ENCODE measurements at places on chromosomes 6 and 20.
A peak's percentile ranks its signal among the peaks of the same experiment; 100 is the strongest.

DNA sequence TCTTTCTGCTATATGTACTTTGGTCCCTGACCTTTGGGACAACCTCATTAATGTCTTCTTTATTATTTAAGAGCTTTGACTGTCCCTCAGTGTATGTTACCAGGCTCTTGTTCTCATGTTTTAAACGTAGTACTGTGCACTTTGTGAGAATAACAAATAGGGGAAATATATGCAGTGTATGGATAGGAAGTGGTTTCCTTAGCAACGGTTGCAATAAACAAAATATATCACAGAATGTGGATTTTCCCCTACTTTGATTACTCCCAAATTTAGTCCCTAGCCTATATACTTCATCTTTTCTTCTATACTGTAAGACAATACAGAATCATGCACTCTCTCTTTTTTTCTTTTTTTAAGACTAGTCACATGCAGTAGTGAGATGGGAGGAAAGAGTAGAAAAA is 123.8 kb upstream of the AKIRIN2 start:
- no peak for DNase-seq

- no peak for DNase-seq
Observed at GRCh38 chr6:119233312-119233984, 116.1 kb downstream of the MAN1A1 start.

- DNase-seq: no peak
Observed at GRCh38 chr6:43733471-43734293, 36.3 kb upstream of the VEGFA start.

DNA sequence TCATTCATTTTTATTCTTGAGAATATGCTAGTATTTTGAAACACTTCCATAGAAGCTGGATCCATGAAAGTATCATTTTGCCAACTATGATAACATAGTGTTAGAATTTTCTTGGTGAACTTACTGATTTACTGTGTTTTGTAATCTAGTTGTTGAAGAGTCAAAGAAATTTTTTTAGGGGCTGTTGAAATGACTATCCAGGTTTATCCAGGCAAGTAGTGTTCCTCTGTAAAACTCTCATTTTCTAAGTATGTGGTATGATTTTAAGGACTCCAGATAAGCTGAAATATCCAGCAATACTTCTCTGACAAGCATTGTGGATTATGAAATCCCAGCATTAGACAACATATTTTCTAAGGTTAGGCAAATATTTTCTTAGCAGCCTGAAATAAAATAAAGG is 95.9 kb downstream of the GRIK2 start:
- DNase-seq: no peak

DNA sequence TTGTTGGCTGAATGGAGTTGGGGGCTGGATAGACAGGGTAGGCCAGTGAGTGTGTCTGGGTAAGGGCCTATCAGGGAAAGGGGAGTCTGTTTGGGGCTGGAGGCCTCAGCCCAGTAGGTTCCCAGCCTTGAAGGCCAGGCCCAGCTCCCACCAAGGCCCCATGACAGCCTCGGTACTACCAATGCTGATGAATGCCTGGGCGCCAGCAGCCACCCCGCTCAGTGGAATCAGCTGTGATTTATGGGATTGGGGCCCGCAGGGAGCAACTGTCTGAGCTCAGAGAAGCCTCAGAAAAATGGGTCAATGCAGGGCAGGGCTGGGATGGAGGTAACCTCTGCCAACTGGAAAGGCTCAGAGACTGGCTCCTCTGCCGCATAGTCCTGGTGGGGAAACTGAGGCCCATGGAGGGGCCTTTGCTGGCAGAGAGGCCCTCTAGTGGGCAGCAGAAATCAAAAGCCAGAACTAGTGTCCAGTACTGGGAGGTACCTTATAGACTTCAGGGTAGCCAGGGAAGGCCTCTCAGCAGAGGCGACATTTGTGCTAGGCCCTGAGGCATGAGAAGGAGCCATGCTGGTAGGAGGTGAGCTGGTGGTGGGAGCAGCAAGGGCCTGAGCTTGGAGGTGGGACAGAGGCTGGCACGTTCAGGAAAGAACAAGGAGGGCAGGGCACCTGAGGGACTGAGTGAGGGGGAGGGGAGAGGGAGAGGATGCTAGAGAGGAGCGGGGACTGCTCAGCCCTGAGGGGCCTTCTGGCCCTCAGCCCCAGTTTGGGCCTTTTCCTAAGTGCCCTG is 36.4 kb downstream of the DLGAP4 start:
- DNase-seq: no peak

DNA sequence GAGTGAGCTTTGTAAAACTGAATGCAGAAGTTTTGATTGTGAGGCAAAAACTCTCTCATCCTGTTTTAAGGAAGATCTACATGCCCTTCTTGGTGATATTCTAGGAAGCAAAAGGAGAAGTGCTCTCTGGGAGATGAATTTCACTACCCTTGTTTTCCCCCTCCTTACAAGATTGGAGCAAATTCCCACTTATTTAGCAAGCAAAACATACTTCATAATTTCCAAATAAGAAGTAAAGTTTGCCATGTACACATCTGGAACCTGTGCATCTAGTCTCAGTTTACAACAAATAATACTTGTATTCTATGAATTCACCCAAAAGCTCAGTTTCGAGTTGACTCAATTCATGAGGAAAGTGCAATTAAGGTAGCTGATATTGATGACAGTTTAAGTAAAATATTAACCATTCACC is 27.6 kb upstream of the IFNGR1 start:
- no peak for DNase-seq

DNA sequence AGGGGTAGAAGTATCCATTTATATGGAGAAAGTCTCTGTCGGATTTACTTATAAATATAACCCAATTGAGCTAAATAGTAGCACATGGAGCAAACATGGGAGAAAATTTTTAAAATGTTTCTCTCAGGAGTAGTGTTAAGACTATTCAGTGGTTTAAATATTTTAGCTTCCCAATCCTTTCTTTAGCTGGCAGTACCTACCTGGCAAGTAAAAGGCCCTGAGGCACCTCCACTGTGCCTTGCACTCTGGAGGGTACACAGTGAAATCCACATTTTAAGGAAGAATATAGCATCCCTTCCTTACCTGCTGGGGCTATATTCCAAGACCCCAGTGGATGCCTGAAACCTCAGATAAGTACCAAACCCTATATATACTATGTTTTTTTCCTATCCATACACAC is 124.2 kb downstream of the KLHL32 start:
- no peak for DNase-seq

- no peak for DNase-seq
Observed at GRCh38 chr6:167538746-167539145, 213.9 kb downstream of the TTLL2 start.

DNA sequence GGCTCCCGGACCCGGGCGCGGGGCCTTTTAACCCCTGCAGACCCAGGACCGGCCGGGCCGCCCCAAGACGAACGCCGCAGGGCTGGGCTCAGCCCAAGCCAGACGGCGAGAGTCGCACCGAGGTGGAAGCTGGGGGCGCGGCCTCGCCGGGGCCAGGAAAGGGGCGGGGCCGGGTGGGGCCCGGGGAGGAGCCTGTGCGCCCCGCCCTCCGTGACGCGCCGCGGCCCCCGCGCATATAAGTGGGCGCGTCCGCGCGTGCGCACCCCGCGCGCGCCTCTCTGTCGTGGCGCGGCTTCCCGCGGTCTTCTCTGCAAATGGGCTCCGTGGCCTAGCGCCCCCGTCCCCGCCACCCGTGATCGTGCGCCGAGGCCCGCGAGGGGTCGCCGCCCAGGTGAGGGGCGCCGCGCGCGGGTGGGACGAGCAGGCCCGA is at the start of gene PPDPF:
Gene PPDPF (plus strand): TSS at position 262 of the 430 bp plus-strand sequence. CDS start 544 bp downstream, outside the sequence.
- DNase-seq: no peak

DNA sequence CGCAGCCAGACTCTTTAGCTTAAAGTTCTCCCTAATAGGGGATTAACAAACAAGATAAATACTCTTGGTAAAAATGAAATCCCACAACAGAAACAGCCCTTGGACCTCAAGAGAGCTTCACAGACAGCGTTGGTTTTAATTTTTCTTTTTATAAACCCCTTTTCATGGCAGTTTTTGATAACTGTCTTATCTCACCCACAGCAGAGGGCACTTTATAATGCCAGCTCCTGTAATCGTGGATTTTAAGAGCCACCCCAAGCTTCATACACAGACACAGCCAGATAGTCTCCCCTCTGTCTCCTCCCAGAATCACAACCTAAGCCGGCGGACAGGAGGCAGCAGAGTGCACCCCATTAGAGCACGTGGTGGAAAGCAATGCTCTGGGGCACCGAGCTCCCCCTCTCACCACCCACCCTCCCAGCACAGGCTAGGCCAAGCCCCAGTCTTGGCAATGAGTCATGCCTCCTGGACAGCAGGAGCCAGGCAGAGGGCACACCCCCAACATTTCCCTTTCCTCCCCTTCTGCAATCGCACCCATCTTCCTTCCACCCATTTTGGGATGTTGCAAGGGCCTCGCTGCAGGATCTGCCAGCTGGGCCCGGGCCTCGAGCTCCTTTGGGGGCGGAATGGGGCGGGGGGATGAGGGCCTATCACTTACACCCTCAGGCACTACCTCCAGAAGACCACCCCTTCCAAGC is 2.4 kb downstream of the JAG1 start:
- peak; percentile 69 for DNase-seq

- DNase-seq: no peak
Observed at GRCh38 chr20:48604426-48604825, 223.4 kb downstream of the PREX1 start.

GRCh38 chr20:4491643-4492042 is 230.1 kb upstream of the PRND start:
- no peak for DNase-seq

GRCh38 chr20:46635514-46636136 is 15.6 kb downstream of the SLC13A3 start:
- DNase-seq: no peak

GRCh38 chr20:9323622-9324021 is 190.8 kb upstream of the LAMP5 start:
- DNase-seq: no peak

DNA sequence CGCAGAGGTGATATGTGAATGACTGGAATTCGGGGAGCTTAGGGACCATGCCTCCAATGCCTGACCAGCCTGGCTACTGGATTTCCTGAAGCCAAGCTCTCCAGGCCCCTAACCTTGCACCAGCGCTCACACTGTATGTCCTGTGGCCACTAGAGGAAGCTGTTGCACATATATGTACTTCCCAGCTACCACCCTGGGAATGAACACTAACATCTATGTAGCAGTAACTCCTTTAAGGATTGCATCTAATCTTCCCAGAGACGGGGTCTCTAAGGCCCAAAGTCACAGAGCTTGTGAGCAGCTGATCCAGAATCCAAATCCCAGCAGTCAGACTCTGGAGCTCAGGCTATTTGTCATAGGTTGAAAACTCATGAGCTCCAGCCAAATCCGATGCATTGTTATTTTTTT is 20.4 kb upstream of the BPIFB1 start:
- DNase-seq: no peak

DNA sequence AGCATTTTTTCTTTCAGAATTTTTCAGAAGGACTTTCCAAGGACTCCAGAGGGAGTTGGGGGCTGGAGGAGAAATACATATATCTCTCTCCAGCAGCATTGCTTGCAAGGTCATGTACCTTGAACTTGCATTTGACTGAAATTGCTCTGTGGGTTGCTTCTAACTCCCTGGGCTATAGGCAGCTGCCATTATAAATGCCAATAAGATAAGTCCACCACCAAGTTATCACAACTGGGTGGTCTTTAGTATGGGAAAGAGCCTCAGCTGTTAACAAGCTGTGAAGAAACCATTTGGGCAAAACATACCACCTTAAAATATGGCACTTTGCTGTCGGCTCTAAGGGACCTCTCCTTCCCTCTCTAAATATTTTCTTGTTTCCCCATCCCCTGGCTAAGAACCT is 20.9 kb upstream of the CITED2 start:
- no peak for DNase-seq

DNA sequence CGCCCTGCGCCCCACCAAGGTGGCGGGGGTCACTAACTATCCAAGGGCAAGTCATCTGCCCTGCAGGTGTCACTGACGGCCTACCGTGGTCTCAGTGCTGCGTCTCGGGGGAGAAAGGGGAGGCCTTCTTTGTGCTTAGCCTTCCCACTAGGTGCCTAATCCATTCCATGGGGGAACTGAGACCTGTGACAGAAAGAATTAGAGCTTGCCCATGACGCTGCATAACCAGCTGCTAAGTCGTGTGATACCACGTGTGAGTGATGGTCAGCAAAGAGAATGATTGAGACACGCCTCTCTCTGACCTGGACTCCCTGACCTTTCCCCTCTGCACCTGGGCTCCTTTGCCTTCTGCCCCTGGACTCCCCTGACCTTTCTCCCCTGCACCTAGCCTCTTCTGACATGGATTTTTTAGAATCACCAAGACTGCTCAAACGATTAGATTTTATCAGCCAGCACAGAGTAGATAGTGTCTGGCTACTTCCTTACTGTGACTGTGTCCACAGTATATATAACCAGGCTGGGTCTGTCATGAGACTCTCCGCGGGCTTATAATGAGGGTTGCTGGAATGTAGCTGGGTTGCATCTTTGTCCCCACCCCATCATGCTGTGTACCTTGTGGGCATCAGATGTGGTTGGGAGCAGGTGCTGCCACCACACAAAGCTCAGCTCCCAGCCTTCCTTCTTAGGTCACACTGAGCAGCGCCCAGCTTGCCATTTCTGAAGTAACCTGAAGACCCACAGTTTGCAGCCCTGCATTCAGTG is 140.6 kb downstream of the TMEM242 start:
- DNase-seq: no peak

GRCh38 chr6:31203345-31203979 is 33.0 kb upstream of the POU5F1 start:
- no peak for DNase-seq

GRCh38 chr6:53647462-53648094 is 18.0 kb downstream of the KLHL31 start:
- no peak for DNase-seq

GRCh38 chr6:84583784-84584183 is 180.6 kb downstream of the TBX18 start:
- DNase-seq: no peak

DNA sequence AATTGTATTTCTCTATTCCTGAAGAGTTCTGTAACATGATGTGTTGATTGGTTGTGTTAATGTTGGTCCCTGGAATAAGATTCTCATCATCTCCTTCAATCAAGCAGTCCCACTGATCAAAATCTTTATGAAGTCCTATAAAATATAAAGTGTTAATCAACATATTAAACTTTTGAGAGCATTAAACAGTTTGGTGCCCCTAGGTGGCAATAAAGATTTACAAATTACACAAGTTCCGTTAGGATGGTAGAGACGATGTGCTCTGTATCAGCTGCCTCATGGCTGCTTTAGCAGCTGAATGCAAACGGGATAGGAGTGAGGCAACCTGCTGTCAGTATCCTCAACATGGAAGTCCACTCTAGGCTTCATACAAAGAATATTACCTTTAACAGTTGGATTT is 16.9 kb downstream of the TDRD6 start:
- DNase-seq: no peak

DNA sequence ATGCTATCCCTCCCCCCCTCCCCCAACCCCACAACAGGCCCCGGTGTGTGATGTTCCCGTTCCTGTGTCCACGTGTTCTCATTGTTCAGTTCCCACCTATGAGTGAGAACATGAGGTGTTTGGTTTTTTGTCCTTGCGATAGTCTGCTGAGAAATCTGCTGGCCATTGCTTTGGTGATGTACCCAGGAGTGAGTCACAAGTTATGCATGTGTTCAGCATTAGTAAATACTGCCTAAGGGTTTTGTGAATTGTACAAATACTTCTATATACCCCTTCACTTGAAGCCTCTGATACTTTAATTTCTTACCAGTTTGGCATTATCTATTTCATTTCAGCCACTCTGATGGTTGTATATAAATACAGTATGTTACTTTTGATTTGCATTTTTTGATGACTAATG is 711.3 kb upstream of the GJE1 start:
- no peak for DNase-seq

Measured in esophagus squamous epithelium (tissue), 5 donors.